Uterus (tissue), 4 donors: ENCODE measurements at places on chromosomes 6 and 20. TPM values are rescaled to one million over a fixed set of nuclear protein-coding genes. Genes with fewer than 3 reads are reported as not detected.

ZBTB9 gene
- 9.0 TPM for total RNA-seq

C20orf204 gene
- total RNA-seq: 0.26 TPM

GRM4 gene
- not detected for total RNA-seq

C2 gene
- 4.7 TPM for total RNA-seq

CGA gene
- total RNA-seq: not detected

C20orf202 gene
- total RNA-seq: 0.73 TPM

ANKRD66 gene
- 2.3 TPM for total RNA-seq

ANKEF1 gene
- 1.8 TPM for total RNA-seq

PPIL6 gene
- total RNA-seq: 3.8 TPM

WFDC10B gene
- not detected for total RNA-seq

MDFI gene
- total RNA-seq: 14.4 TPM

SFT2D1 gene
- total RNA-seq: 35.8 TPM

ADGRF4 gene
- not detected for total RNA-seq

CAGE1 gene
- not detected for total RNA-seq

F13A1 gene
- total RNA-seq: 56.8 TPM

SNAI1 gene
- total RNA-seq: 1.1 TPM

FAXC gene
- 9.1 TPM for total RNA-seq

CDH26 gene
- total RNA-seq: 0.77 TPM

NFATC2 gene
- 5.7 TPM for total RNA-seq

OTOR gene
- total RNA-seq: not detected

ASIP gene
- total RNA-seq: not detected

SLPI gene
- 30.8 TPM for total RNA-seq

SRMS gene
- not detected for total RNA-seq

LAMA5 gene
- 52.3 TPM for total RNA-seq

SLC4A11 gene
- total RNA-seq: 0.76 TPM

SIRPA gene
- total RNA-seq: 34.6 TPM

GHRH gene
- not detected for total RNA-seq

PREX1 gene
- 10.0 TPM for total RNA-seq

LPA gene
- total RNA-seq: not detected

EMILIN3 gene
- 4.1 TPM for total RNA-seq

SALL4 gene
- 0.09 TPM for total RNA-seq

CLVS2 gene
- total RNA-seq: under 0.01 TPM

RAET1E gene
- not detected for total RNA-seq

DPPA5 gene
- not detected for total RNA-seq

MRPS10 gene
- total RNA-seq: 7.6 TPM

SAMD5 gene
- 3.3 TPM for total RNA-seq

OXT gene
- not detected for total RNA-seq

MCCD1 gene
- not detected for total RNA-seq

UBE2J1 gene
- total RNA-seq: 55.2 TPM

VTA1 gene
- total RNA-seq: 32.3 TPM

ZNF311 gene
- 0.51 TPM for total RNA-seq

BPIFB4 gene
- total RNA-seq: not detected

LY86 gene
- total RNA-seq: 4.4 TPM

IL20RA gene
- total RNA-seq: 5.2 TPM

FAM162B gene
- total RNA-seq: 8.0 TPM

ELOVL2 gene
- total RNA-seq: not detected

RNF39 gene
- not detected for total RNA-seq

PRR18 gene
- not detected for total RNA-seq

YIPF3 gene
- total RNA-seq: 212 TPM

MAVS gene
- 12.1 TPM for total RNA-seq

RIPK1 gene
- total RNA-seq: 35.0 TPM

RSPH9 gene
- total RNA-seq: 2.0 TPM

RHAG gene
- total RNA-seq: not detected

PPP1R3G gene
- total RNA-seq: 3.0 TPM

SNRPB2 gene
- total RNA-seq: 59.5 TPM

ULBP1 gene
- total RNA-seq: not detected

CNPY3 gene
- total RNA-seq: 35.9 TPM

DOK5 gene
- 9.8 TPM for total RNA-seq
